H54 (cell line): ENCODE measurements at places on chromosomes 3 and 15.

DNA sequence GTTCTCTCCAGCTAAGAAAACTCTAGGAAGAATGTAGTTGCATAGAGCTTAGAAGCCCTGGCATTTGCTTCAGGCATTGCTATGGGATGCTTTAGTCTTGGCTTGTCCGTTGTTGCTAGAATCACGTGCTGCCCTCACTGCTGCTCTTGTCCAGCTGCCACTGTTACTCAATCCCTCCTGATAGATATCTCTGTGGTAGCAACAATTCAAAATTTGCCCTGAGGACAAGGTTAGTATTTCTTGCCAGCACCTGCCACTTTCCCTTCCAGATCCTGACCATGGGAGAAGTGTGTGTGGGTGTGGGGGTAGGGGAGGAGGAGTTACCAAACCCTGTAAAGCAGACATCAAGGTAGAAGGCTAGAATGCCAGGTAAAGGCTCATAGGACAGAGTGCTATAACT, 113.8 kb downstream of the PPM1L start:
- DNase-seq = no peak

GRCh38 chr3:104101736-104102135, 1265.0 kb upstream of the ALCAM start:
- no peak for DNase-seq

- DNase-seq = no peak
Measured at GRCh38 chr3:146159037-146159436, 1.9 kb downstream of the PLOD2 start.

- DNase-seq = no peak
Measured at GRCh38 chr15:77658304-77658703, 25.6 kb upstream of the LINGO1 start.

DNA sequence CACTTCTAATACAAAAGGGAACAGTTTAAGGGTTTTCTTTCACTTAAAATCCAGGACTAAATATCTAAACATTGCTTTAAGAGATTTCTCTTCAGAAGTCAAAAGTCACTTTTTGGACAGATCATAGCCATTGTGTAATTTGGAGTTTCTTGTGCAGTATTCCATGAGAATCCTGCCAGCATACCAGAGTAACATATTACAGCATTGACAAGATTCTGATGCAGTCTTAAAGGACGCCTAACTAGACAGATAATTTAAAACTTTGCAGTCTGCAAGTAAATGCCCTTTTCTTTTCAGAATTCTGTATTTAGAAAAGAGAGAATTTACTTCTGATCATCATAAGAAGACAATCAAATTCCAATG, 17.5 kb upstream of the IGSF10 start:
- DNase-seq = no peak

DNA sequence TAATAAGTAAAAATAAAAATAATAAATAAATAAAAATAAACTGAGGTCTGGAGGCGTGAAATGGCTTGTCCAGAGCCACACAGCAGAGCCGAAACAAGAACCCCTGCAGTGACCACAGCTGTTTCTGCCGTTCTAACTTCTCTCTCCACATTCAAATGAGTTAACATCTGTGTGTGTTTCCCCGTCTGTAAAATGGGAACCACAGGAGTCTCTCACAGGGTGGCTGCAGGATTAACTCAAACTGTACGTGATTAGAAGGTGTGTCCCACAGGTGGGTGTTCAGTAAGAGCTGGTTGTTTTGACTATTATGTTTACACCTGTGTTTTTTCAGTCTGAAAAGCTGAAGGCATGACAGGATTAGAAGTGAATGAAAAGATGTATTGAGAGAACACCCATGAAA, 27.0 kb upstream of the MUC4 start:
- DNase-seq = no peak

DNA sequence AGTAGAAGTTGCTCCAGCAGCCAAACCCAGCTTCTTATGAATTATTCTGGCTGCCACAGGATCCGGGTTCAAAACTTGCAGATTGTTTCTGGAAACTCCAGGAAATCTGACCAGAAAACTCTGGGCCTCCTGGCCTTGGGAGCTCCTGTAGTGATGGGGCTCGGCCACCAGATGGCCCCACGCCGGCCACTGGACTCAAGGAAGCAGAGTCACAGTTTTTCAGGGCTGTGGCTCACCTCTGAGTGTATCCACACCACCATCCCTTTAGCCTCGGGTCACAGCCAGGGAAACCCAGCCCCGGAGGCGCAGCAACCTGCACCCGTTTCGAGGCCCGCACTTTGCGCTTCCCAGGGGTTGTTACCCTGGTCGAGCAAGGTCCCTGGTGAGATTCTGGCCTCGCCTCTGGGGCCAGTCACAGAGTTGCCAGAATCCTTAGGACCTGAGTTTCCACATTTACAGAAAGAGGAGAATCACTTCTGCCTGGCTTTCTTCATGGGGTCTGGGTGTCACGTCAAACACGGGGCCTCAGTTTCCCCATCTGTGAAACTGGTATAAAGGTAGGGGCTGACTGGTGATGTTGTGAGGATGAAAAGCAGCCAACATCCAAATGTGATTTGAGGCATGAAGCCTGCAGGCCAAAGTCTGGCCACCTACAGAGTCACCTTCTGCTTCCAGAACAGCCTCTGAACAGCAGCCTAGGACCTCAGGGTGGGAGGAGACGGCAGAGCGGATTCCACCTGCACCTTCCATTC, 53.5 kb upstream of the LCTL start:
- peak; percentile 78 for DNase-seq

GRCh38 chr3:149388001-149388440, 10.6 kb upstream of the TM4SF1 start:
- DNase-seq = no peak

- no peak for DNase-seq
Measured at GRCh38 chr15:93020976-93021772, 67.8 kb downstream of the RGMA start.

- no peak for DNase-seq
Measured at GRCh38 chr15:67715170-67715569, 110.1 kb upstream of the SKOR1 start.
